ENCODE measurements at places on chromosomes 3 and 15.

DNA sequence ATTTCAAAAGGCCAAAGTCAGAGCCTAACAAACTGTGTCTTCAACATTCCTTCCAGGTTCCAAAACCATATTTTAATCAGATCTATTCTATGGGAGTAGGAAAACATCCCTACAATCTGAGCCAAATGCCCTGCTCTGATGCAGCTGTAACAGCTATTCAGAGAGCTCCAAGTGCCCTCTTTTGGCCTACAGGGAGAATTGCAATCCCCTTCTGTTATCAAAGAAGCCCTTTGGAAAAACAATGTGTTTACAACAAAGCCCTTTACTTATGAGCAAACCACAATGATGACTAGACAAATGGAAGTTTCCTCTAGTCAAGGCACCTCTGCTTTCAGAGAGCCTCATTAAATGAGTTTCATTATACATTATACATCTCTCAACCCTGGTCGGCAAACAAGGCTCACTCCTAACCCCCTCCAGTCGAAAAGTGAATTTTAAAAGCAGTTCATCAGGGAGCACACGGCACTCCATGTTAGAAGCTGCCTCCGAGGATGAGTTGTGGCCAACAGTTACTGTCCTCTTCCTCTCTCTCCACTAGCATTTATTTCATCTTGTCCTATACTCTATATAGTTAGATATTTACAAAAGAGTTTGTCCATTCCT, 42.6 kb upstream of the TMCO5A start:
- peak; percentile 22 for DNase-seq

DNA sequence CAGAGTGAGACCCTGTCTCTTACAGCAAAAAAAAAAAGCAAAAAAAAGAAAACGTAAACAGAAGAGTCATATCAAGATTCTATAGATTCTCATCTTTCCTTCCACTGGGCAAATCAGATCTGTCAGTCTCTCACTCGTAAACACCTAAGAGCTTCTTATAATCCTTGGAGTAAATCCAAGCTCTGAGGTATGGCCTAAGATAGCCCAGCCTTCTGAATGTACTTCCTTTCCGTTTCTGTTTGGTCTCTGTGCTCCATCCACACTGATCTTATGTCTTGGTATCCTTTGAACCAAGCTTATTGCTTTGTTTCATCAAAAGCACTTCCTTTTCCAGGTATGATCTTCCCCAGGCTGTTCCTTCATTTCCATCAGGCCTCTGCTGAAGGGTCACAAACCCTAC, 137.8 kb downstream of the CADPS start:
- no peak for DNase-seq

DNA sequence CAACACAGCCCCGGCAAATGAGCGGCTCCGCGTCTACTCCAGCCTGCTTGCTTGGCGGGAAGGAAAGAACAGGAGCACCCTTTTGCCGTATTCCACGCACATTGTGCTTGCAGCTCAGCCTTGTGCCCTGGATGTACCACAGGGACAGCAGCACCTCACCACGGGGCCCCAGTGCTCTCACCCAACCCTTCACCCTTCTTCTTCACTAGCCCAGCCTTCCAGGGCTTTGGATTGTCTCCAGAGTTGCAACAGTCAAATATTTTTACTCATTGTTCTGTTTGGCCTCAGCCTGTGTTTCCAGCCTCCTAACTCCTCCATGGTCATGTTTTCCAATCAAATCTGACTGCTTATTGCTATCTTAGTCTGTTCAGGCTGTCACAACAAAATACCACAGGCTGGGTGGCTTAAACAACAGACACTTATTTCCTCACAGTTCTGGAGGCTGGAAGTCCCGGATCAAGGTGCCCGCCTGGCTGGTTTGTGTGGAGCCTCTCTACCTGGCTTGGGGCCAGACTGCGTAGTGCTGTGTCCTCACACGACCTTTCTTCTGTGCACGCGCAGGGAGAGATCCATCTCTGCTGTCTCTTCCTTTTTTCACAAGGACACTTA, 79.2 kb upstream of the ABHD17C start:
- DNase-seq = peak; percentile 43

- no peak for DNase-seq
These were observed 37.1 kb upstream of the BOC start for GRCh38 chr3:113174304-113174703.

GRCh38 chr15:36059596-36059995, 513.6 kb upstream of the DPH6 start:
- DNase-seq = no peak

GRCh38 chr3:118097226-118097625, 937.4 kb downstream of the IGSF11 start:
- DNase-seq = no peak

DNA sequence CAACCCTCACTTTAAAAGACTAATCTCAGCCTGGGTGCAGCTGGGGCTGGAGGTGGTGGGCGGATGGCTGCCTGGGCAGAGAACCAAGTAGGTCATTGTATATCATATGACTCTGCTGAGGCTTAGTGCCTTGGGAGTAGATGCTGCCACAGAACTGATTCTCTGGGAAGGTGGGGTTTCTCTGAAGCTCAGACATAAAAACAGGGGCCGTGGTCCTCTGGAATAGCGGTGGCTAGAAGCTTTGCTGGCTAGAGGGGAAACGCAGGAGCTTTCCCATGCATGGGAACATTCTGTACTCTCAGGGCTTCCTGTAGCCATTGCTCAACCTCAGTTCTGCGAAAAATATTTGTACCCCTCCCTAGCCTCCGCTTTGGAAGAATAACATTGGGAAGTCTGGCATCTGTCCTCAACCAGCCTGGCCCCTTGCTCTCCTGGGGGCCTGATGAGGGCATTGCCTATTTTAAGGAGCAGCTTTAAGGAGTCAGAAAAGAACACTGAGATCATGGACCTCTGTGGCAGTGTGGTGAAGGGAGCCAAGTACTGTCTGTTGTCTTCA, 14.7 kb downstream of the TIMP4 start:
- no peak for DNase-seq

- DNase-seq = no peak
These were observed 131.5 kb upstream of the SATB1 start for GRCh38 chr3:18556503-18557135.

- no peak for DNase-seq
These were observed 52.6 kb upstream of the MYO5C start for GRCh38 chr15:52348056-52348745.

- peak; percentile 44 for DNase-seq
These were observed 60.5 kb downstream of the GTPBP8 start for GRCh38 chr3:113051302-113051711.

- no peak for DNase-seq
These were observed 843.8 kb downstream of the VGLL3 start for GRCh38 chr3:86147119-86147518.

DNA sequence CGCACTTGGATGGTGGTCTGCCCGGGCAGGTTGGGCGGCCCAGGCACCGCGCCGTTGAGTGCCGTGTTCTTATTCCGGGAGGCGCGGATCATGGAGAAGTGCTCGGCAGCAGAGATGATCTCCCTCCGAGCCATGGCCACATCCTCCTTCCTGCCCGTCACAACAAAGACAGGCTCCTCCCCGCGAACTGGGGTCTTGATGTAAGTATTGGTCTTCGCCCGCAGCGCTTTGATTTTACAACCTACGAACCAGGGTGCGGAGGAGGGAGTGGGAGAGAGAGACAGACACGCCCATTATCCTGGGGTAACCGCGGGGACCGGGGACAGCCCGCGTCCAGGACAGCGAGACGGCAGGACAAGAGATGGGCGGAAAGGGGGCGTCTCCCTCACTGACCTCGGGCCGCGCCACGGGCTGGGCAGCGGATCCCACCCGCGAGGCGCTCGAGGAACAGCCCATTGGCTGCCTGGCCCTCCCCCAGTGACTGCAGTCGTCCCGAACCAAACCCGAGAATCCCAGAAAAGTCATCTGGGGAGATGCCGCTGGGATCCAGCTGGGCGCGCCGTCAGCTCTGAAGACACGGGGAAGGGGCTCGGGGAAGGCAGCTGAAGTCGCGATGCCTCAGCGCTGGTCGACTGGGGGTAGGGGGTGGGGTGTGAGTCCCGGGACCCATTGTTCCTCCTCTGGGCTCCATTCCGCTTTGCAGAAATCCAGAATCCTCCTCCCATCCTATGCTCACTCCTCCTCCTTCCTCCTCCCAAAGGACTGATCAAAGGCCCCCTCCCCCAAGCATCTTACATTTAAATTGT, 1.2 kb downstream of the MEX3B start:
- DNase-seq = no peak

GRCh38 chr3:127034195-127034989, 51.5 kb downstream of the PLXNA1 start:
- no peak for DNase-seq

DNA sequence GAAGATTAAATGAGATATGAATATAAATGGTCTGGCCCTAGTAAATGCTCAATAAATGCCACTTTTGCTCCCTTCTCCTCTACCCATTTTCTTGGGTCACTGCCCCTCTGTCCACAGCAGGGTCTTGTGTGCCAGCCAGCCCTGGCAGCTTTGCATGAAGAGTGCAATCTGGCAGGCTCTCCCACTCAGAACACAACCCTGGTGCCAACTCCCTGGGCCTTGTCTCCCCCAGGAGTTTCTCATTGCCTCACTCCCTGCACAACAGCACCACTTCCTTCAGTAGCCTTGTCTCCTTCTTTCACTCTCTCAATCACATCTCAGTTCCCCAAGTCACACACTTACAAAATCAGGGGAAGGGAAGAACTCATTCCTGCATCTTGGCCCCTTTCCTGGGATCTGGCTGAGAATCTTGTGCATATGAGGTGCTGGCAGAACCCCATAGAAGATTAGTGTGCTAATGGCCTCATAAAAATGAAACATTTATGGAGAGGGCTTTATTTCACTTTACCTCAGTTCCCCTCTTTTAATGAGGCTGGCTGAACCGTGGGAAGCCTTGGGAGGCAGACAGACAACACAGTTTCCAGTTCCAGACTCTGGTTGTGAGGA, 445.9 kb upstream of the PROK2 start:
- no peak for DNase-seq

DNA sequence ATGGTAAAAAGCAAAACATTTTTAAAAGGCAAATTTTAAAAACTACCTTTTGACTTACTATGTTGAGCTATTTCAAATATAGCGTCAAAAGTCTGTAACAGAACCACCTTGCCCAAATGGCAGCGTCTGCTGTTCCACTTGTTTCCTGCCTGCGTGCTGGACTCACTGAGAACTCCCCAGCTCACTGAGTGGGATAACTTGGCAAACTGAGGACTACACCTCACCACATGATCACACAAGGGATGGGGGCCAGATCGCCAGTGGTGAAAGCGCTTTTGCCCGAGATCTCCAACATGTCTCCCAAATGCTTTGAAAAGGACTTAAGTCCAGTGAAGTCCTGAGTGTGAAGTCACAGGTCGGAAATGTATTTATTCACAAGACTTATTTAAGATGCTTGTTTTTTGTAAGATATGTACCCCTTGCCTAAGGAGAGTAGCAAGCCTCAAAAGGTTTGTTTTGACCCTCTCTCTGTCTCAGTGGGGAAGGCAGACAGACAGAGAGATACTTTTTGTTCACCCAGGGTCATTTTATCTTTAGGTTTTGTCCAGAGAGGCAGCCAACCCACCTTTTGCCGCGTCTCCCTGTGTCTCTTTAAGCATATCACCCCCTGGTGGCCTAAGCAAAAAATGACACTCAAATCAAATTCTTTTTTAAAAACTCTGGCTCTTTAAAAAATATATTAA, 192.6 kb downstream of the PDZRN3 start:
- no peak for DNase-seq

- DNase-seq = no peak
These were observed 6.3 kb downstream of the PDZRN3 start for GRCh38 chr3:73618461-73618860.

GRCh38 chr3:15490158-15490557, 31.3 kb downstream of the COLQ start:
- no peak for DNase-seq

GRCh38 chr15:96303503-96304056, 26.9 kb upstream of the NR2F2 start:
- DNase-seq = no peak

DNA sequence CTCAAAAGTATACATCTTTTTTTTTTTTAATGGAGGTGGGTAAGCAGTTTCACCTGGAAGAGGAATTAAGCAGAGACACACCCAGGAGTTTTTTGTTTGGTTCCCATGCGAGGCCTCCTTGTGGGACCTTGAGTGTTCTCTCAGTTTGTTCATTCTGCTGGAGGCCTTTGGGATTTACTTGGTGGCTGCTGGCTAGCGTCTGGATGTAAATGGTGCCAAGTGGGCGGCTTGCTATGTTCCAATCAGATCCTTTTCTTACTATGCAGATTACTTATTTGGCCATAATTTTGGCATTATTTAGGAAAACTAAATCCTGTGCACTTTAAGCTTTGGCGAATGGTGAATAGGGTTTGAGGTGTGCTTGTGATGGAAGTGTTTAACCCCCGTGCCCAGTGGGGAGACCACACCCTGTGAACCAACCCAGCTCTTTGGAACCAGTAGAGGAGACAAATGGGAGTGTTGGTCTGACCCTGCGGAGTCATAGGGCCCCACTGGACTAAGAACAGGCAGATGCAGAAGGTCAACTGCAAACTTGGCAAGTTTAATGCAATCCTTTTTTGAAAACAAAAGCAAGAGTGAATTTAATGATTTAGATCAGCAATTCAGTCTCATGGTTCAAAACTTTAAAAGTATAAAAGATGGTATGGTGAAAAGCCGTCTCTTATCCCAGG, 79.4 kb downstream of the EBLN2 start:
- DNase-seq = no peak

- no peak for DNase-seq
These were observed 158.8 kb downstream of the KLF13 start for GRCh38 chr15:31485431-31485830.

Measured in AG09319 (cell line).